Fibroblast of pulmonary artery (primary cell): ENCODE measurements at places on chromosomes 5 and 9.
A peak's percentile ranks its signal among the peaks of the same experiment; 100 is the strongest.

GRCh38 chr5:113029614-113030013 is 53.0 kb downstream of the DCP2 start:
- DNase-seq = no peak

GRCh38 chr5:57166276-57166675 is 7.6 kb upstream of the GPBP1 start:
- DNase-seq = peak; percentile 40

DNA sequence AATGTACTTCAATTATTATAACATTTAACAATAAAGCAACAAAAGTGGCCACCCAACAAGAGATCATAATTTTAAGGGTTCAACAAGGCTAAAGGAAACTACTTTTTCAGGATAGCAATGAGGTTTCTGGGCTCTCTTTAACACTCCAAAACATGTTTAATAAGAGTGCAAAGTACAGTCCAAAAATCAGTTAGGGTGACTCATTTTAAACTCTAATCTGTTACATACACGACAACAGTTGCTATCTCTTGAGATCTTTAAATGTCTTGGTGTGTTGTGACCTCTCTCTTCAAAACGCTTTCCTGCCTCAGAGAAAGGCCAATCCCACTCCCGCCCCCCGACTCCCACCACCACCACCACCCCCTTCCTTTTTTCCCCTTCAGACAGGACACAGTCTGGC is 11.5 kb downstream of the NFIB start:
- DNase-seq = no peak

GRCh38 chr5:58844395-58844794 is 261.5 kb downstream of the RAB3C start:
- DNase-seq = no peak

DNA sequence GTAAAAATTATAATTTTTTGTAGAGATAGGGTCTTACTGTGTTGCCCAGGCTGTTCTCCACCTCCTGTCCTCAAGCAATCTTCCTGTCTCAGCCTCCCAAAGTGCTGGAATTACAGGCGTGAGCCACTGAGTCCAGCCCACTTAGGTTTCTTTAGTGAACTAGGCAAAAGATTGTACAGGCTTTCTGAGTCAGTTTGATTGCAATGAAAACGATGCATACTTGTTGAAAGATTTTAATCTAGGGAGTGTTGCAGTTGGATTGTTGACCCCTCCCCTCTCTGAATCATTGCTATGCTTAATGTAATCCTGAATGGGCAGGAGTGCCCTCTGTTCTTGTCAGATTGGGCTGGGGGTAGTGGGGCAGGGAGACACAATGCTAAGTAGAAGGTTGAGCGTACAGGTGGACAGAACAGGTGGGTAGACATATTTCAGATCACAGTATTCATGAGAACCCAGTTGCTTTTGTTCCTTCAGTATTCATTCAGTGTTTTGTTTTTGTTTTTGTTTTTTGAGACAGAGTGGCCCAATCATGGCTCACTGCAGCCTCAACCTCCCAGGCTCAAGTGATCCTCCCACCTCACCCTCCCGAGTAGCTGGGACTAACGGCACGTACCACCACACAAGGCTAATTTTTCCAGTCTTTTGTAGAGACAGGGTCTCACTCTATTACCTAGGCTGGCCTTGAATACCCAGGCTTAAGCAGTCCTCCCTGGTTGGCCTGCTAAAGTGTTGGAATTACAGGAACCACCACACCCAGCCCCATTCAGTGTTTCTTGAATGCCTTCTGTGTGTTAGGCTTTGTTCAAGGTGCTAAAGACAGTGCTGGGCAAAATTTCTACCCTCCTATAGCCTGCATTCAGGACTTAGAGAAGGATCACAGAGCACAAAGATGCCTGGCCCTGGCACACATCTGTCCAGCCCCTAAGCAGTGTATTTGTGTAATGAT is 70.1 kb downstream of the KIAA1958 start:
- peak; percentile 14 for DNase-seq

GRCh38 chr9:18611971-18612370 is 138.0 kb downstream of the ADAMTSL1 start:
- no peak for DNase-seq

- peak; percentile 87 for DNase-seq
Measured at GRCh38 chr9:77495834-77496671, 152.1 kb downstream of the GNA14 start.

DNA sequence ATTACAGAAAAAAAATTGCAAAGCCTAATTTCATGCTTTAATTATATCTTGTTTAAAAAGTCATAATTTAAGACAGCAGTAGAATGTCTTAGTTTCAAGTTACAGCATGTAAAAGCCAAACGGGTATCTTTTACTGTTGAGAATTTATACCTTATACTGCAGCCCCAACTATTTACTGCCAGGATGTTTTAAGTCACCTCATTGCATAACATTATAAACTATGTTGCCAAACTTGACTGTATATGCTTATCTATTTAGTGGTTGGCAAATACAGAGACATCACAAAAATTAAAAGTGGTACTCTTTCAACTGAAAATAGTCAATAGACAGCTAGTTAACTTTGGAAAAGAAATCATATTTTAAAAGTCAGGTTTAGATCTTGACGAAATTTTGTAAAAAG is 119.5 kb downstream of the EDIL3 start:
- no peak for DNase-seq

- peak; percentile 3 for DNase-seq
Measured at GRCh38 chr5:103101079-103101750, 18.7 kb downstream of the GIN1 start.

DNA sequence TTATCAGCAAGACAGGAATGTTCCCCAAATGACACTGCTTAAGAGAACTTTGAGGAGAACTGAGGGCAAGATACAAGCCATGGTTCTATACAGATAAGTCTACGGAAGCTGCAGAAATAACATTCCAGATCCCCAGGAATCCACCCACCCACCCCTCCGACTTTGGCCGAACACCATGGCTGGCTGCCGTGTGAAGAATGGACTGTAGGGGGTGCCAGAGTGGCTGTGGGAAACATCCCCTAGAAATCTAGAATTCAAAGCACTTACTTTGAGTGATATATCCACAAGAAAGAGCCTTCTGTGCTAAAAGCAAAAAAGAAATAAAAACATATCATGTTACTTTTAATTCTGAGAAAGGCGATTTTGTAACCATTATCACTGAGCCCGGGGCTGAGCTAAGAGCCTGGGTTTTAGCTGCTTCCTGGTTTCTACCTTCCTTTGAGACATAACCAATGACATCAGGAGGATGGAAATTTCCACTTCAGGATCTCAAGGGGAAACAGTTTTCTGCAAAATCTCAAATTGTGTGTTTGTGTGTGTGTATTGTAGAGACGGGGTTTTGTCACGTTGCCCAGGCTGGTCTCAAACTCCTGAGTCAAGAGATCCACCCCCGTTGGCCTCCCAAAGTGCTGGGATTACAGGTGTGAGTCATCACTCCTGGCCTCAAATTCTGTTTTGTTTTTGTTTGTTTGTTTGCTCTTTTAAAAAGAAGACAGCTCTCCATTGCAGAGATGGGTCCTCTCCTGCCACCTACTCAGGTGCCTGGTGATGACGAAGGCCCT is 36.4 kb downstream of the GGTA1 start:
- DNase-seq = peak; percentile 46

GRCh38 chr5:153350175-153350883 is 140.1 kb upstream of the GRIA1 start:
- no peak for DNase-seq

GRCh38 chr9:101727612-101728524 is 10.6 kb downstream of the GRIN3A start:
- DNase-seq = peak; percentile 18

- DNase-seq = no peak
Measured at GRCh38 chr9:124493218-124493617, 14.0 kb downstream of the NR5A1 start.

DNA sequence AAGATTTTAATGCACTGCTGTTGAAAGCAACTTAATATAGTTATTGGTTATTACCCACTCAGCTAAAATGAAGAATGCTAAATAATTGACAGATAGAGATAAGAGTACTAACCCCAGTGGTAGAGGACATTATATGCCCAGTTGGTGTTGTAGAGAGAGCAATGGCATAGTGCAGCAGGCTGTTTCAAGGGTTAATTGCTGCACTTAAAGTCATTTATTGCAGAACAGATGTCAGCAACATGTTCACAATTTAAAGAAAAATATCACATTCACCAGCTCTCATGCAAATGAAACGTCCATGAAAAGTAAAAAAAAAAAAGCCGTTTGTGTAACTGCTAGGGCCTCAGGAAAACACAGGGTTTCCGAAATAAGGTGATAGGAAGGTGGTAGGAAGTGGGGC is 254.6 kb downstream of the MTRR start:
- DNase-seq = no peak

DNA sequence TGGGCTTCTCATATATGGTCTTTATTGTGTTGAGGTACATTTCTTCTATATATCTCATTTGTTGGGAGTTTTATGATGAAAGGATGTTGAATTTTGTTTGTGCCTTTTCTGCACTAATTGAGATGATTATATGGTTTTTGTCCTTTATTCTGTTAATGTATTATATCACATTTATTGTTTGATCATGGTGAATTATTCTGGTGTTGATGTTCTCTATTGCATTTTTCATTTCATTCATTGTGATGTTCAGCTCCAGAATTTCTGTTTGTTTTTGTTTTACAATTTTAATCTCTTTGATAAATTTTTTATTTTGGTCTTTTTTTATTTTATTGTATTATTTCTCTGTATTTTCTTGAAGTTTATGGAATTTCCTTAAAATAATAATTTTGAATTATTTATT is 35.4 kb downstream of the FBXO4 start:
- DNase-seq = no peak
